Sciatic nerve (tissue), 2 donors: ENCODE measurements at places on chromosomes 5 and 9. TPM values are rescaled to one million over a fixed set of nuclear protein-coding genes. Genes with fewer than 3 reads are reported as not detected.

GRCh38 chr5:135040333-135041144, 6.5 kb upstream of the PITX1 start:
- no peak for DNase-seq

GRCh38 chr5:54718656-54719055, 201.1 kb downstream of the SNX18 start:
- DNase-seq = peak; percentile 64

DNA sequence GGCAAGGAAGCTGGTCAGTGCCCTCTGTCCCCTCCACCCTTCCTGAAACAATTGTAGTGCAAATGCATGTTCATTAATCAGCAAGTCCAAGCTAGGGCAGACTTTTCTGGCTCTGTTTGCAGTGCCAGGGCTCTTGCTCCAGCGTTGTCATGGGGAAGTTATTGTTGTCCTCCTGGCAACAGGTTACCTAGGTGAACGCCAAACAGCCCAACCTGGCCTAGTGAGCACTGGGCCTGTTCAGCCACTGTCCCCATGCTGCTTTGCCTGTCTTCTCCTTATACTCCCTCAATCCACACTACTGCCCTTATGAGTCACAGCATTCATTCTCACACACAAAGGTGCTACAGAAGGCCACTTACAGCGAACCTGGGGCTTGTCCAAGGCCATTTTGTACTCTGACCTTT, 34.5 kb upstream of the GLIS3 start:
- DNase-seq = no peak

CATSPER3 gene
- total RNA-seq = 0.80 TPM

- DNase-seq = no peak
These were observed 157.4 kb upstream of the PUM3 start for GRCh38 chr9:3001311-3001710.

DNA sequence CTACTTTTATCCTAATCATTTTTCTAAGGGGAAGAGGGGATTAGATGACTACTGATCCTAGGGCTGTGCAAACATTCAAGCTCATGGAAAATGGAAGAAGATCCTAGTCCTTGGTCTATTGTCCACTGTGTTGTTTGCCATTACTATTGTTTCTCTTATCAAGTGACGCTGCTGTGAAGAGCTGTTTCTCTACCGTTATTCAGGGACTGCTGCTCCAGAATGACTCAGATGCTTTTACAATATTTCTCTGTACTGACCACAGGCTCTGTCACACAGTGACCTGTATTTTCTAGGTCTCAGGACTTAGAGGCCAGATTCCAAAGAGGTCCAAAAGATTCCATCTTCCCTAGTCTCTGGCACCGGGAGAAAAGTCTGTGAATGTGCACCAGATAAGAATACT, 159.5 kb upstream of the CHD1 start:
- no peak for DNase-seq

GRCh38 chr5:108711898-108712297, 35.8 kb upstream of the FER start:
- no peak for DNase-seq
